ENCODE measurements at places on chromosomes 16 and 17.
A peak's percentile ranks its signal among the peaks of the same experiment; 100 is the strongest.

DNA sequence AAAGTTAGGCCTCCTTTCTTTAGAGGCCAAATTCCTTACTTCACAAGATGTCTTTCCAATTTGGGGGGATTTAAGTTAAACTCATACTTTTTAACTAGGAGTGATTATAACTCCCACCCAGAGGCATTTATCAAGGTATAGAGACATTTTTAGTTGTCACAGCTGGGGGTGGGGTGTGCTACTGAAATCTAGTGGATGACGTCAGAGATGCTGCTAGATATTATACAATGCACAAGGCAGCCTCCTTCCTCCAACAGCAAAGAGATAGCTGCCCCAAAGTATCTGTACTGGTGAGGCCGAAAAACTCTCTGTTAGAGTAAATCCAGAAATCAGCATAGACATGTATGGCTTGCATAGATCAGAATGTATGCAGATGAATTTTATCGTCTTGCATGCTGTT, 324.0 kb downstream of the HS3ST4 start:
- DNase-seq, result no peak

DNA sequence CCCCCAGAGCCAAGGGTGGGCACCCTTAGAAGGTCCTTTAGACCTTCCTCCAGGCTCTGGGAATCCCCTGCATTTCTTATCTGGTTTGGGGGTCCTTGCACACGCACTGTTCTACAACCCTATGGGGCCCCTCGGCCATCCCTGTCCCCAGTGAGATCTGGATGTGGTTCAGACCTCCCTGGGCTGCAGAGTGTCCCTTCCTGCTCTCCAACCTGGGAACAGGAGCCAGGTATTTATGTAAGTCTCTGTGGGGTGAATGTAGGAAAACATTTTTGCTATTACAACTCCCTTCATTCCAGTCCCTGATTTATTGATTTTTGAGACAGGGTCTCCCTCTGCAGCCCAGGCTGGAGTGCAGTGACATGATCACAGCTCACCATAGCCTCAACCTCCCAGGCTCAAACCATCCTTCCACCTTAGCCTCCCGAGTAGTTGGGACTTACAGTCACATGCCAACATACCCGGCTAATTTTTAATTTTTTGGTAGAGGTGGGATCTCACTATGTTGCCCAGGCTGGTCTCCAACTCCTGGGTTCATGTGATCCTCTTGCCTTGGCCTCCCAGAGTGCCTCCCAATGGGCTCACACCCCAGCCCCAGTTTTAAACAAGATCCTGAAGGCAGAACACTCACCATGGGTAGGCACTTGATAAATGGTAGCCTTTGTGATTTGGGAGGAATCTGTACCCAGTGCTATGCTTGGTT, 61.6 kb downstream of the RAI1 start:
- DNase-seq, result no peak

GRCh38 chr17:27564463-27564862, 66.5 kb upstream of the LGALS9 start:
- no peak for DNase-seq

- no peak for DNase-seq
These were observed 153.7 kb downstream of the NTN1 start for GRCh38 chr17:9174779-9175574.

DNA sequence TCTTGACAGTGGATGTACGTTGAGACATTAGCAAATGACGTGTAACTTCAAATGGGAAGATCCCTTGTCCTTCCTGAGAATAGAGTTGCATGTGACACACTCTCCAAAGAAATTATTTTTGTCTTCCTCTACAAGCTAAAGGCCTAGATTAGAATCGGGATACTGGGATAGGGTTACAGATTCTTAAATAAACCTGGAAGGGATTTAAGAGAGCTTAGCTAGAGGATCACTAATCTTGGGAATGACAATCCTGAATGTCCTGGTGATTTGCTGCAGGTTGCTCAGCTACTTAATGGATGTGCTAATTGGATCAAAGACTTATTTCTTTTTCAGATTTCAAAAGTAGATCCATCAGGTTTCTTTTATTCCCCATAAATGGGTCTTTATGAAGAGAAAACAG, 101.9 kb downstream of the KCNJ2 start:
- DNase-seq, result no peak

DNA sequence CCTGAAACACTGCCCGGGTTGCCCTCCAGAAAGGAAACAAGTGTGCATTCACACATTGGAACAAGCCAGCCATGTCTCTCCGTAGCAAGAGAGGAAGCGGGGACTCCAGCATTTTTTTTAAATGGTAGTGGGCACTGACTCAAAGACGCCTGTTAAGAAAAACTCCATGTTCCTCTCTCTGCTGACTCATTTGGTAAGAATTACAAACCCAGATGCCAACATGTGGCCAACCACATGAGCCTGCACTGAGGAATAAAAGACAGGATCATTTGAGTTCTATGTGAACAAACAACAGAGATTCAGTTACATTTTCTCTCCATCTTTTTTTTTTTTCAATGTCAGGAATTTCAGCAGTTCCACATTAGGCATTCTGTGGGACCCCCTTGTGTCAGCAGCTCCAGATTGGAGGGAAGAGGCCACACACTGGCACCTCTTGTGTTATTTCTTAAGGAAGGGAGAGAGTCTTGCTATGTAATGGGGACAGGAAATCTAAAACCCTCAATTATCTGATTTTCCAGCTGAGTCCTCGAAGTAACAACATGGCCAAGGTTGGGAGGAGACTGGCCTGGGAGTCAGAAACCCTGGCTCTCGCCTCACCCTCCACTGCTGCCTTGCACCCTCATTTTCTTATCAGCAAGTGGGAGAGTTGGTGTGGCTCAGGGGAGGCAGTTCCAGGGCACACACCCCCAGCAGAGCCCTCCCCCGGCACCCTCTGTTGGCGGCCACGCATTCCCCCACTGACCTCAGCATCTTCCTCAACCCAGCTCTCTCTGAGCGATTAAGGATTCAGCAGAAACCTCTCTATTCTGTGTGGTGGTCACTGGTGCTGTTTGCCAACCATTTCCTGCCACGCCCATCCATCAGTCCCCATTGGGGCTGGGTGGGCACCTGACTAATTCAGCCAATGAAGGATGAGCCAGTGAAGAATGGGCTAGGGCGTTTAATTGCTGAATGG, 173.0 kb downstream of the FOXL1 start:
- DNase-seq, result no peak

DNA sequence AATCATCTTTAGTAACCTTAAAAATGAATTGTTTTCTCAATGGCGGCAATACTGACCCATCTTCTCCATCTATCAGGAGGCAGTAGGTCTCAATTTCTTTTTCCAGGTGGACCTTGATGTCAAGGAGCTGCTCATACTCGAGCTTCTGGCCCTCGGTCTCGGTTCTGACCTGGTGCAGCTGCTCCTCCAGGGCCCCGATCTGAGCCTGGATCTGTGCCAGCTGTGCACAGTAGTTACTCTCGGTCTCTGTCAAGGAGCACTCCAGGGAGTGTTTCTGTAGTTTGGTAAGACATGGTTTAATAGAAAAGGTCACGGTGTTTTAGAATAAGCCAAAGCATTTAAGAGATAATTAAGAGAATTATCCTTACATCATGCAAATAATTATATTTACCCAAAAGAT, 4.9 kb downstream of the KRT27 start:
- DNase-seq, result no peak

- no peak for DNase-seq
These were observed 29.0 kb upstream of the PITPNA start for GRCh38 chr17:1591474-1592090.

GRCh38 chr17:58947824-58948223, 158.9 kb downstream of the TRIM37 start:
- DNase-seq, result no peak

- no peak for DNase-seq
These were observed 16.0 kb downstream of the CBFA2T3 start for GRCh38 chr16:88961011-88961410.

DNA sequence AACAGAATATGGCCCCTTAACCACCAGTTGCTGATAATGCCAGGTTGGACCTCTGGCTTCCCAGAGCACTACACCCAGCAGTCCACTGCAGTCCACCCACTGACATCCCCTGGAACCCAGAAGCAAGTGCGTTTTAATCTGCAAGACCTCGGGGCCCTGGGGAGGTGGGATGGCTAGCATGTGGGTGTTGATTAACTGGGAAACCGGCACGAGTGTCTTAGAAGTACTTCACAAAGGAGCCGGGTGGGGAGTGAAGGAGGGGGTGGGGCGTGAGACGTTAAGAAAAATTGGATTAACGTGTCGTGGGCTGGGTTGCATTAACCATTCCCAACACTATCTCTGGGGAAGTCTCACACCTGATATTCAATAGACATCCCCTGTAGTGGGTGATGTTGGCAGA, 6.1 kb upstream of the HIC1 start:
- no peak for DNase-seq

- peak; percentile 20 for DNase-seq
These were observed at the start of gene NEURL4 for GRCh38 chr17:7328840-7329373. Gene NEURL4, minus strand, starts transcription at chr17:7329335. Its CDS starts 23 bp downstream, at chr17:7329312.

GRCh38 chr17:50139950-50140885, 10.3 kb upstream of the SAMD14 start:
- peak; percentile 84 for DNase-seq

GRCh38 chr17:29401258-29401657, 11.1 kb downstream of the TAOK1 start:
- DNase-seq, result no peak

- DNase-seq, result peak; percentile 5
These were observed 60.9 kb downstream of the CACNG1 start for GRCh38 chr17:67105213-67105612.

GRCh38 chr17:19344311-19345066, 18.0 kb downstream of the B9D1 start:
- no peak for DNase-seq

DNA sequence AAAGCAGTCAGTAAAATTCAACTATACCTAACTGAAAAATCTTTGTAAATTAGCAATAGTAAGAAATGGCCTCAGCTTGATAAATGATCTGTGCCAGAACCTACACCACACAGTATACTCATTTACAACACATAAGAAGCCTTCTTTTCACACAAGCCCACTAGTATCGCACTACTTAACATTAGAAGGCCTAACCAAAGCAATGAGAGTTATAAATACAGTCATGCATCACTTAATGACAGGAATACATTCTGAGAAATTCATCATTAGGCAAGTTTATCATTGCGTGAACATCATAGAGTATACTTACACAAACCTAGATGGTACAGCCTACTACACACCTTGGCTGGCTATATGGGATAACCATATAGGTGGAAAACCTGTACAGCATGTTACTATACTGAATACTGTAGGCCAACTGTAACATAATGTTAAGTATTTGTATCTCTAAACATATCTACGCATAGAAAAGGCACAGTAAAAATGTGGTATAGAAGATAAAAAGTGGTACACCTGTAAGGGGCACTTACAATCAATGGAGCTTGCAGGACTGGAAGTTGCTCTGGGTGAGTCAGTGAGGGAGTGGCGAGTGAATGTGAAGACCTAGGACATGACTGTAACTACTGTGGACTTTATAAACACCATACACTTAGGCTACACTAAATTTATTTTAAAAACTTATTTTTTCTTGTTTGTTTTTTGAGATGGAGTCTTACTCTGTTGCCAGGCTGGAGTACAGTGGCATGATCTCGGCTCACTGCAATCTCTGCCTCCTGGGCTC, 126.5 kb upstream of the CORO6 start:
- DNase-seq, result no peak

- no peak for DNase-seq
These were observed 96.8 kb upstream of the ELAC2 start for GRCh38 chr17:13114601-13115031.

- no peak for DNase-seq
These were observed 28.5 kb downstream of the STAT5B start for GRCh38 chr17:42247734-42248133.

DNA sequence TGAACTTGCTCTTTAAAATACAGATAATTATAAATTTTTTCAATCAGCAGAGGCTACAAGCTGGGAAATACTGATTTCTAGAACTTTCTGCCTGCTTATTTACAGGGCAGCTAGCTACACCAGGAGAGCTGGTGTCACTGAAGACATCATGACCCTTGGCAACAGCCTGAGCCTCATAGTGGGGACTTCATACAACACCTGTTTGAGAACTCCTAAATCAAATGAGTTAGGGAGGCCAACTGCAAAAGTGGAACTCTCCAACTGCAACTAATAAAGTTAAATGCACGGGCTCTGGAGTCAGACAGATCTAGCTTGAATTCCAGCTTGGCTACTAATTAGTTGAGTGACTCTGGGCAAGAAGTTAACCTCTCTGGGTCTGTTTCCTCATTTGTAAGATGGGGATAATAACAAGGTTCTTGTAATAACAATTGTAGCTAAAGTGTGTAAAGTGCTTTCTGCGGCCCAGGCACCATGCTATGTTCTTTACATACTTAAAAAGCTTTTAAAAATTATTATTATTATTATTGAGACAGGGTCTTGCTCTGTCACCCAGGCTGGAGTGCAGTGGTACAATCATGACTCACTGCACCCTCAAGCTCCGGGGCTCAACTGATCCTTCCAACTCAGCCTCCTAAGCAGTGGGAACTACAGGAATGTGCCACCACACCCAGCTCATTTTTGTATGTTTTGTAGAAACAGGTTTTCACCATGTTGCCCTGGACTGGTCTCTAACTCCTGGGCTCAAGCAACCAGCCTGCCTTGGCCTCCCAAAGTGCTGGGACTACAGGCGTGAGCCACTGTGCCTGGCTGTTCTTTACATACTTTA, 33.4 kb downstream of the VAC14 start:
- DNase-seq, result no peak

DNA sequence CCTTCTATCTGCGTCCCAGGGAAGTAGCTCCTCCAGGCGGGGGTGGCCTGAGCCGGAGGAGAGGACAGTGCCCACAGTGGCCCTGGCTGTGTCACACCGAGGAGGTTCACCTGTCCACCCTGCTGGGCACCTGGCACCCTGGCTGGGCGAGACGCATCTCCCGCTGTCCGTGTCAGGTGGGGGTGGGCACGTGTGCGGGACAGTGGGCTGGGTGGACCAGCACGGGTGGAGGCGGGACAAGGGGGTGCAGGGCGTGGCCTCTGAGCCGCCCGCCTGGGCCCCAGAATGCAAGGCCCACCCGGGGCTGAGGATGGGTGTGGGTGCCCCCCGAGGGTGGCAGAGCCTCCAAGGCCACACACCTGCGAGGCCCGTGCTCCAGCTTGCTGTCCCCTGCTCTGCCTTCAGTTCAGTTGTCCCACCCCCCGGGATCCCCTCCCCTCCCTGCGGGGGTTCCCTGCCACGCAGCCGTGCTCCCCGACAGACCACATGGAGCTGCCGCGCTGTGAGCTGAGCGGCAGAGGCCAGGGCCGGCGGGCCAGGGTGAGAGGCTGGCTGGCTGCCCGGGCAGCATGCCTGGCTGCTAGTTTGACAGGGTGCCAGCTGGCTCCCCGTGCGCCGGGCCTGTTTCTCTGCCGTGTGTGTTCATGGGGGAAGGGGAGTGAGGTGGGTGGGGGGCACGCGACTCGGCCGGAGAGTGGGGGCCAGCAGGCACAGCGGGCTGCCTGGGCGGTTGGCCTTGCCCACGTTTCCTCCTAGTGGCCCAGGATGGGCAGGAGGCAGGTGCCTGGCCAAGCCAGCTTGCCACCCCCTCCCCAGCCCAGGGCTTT, 33.9 kb downstream of the BAHCC1 start:
- no peak for DNase-seq

DNA sequence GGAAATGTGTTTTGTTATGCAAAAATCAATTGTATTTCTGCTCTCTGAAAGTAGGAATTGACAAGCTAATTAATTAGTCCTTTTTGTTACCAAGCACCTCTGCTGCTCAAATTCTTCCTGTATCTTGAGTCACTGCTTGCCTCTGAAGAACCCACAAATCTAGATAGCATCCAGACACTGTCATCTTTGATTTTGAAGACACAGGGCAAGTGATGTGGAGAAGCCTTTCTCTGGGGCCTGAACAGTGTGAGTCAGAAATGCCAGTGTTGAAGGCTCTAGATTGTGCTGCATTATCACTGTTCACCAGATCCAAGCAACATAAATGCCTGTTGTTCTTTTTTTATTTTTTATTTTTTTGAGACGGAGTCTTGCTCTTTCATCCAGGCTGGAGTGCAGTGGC, 10.9 kb upstream of the ST6GALNAC1 start:
- DNase-seq, result no peak
